ENCODE measurements at places on chromosomes 12 and 14.

DNA sequence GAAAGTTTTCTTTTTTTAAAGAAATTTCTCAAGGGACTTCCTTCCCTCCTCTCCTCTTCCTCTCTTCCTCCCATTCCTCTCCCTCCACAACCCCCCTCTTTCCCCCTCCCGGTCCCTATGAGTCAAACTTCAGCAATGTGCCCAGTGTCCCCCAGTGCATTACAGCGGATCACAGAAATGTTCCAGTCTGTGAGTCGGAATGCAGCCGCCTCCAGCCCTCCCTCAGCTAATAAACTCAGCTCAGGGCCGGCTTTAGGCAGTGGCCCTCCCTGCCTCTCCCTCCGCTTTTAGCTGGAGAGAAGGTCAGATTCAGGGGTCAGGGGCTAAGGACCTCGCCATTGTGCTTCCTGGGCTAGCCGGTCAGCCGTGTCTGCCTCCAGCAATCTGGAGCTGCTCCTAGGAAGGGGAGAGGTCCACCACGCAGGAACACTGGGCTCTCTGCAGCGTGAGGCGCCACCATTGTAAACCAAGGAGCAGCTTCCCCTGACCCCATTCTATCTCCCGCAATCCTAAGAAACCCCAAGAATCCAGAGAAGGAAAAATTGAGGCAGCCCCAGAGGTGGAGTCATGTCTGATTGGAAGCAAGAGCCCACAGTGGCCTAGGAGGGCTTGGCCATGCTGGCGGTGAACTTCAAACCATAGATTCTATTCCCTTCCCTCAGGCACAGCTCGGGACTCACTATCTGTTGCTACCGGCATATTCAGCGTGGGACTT, 1.1 kb upstream of the HDAC7 start:
- DNase-seq, result no peak

GRCh38 chr12:31017535-31017934, 56.1 kb upstream of the DDX11 start:
- DNase-seq, result no peak

DNA sequence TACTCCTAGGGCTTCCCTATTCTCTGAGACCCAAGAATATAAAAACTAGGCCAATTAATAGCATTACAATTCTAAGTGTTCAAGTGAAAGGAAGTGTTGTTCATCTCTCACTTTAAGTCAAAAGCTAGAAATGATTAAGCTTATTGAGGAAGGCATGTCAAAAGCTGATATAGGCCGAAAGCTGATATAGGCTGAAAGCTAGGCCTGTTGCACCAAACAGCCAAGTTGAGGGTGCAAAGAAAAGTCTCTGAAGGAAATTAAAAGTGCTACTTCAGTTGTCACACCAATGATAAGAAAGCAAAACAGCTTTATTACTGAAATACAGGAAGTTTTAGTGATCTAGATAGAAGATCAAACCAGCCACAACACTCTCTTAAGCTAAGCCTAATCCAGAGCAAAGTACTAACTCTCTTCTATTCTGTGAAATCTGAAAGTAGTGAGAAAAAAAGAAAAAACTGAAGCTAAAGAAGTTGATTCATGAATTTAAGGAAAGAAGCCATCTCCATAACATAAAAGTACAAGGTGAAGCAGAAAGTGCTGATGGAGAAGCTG, 68.9 kb downstream of the SLC6A15 start:
- DNase-seq, result no peak

- DNase-seq, result no peak
These were observed 62.1 kb downstream of the SH2B3 start for GRCh38 chr12:111467857-111468241.

GRCh38 chr12:121781484-121781997, 11.9 kb downstream of the RHOF start:
- DNase-seq, result no peak

GRCh38 chr14:38777401-38777800, 325.6 kb downstream of the SEC23A start:
- no peak for DNase-seq

Data from activated naive CD4-positive, alpha-beta T cell (primary cell).